ENCODE measurements at places on chromosomes 12 and 14. TPM values are rescaled to one million over a fixed set of nuclear protein-coding genes. Genes with fewer than 3 reads are reported as not detected.

DNA sequence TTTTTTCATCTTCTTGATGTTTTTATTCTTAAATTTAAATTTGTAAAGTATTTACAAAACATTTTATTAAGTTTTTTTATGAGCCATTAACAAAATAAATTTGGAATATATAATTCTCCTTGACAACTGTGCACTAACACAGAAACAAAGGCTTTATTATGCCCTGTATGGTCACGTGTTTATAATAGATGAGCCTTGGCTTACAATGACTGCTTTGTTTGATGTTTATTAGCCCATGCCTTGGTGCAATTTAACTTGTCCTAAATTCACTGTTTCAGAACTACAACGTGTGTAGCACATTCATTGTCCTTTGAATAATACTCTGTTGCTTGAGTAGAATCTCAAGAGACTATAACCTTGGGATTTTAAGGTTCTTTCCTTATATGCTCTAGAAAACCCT, 59.8 kb downstream of the CNTN1 start:
- DNase-seq: no peak
- H3K36me3 ChIP-seq: no peaks in the 10 kb centered on the region
- H3K27me3 ChIP-seq: no peaks in the 10 kb centered on the region
- peaks cover 10% of the 10 kb centered on the region for H3K4me1 ChIP-seq

GRCh38 chr14:75518625-75519024, 3.6 kb upstream of the BATF start:
- no peaks in the 10 kb centered on the region for H3K27me3 ChIP-seq
- H3K36me3 ChIP-seq: no peaks in the 10 kb centered on the region
- H3K27ac ChIP-seq: no peak overlapping the region

Gene LRIG3
- 67.5 TPM for total RNA-seq

DNA sequence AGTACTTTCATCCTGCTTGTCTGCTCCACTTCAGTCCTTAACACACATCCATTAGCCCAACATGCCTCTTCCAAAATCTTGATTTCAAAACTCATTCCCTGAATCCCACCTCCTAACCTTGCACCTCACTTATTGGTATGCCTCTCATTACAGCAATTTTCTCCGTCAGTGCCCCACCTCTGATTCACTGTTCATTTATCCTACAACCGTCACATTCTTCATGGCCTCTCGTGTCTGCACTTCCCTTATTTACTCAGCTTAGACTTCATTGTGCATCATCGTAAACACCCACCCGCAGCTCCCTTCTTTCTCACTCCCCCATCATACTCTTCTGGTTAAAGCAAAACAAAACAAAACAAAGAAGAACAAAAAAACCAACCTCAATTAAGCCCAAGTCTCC, 160.6 kb upstream of the HMGA2 start:
- no peak overlapping the region for H3K4me3 ChIP-seq
- H3K36me3 ChIP-seq: no peaks in the 10 kb centered on the region
- DNase-seq: no peak
- no peaks in the 10 kb centered on the region for H3K27me3 ChIP-seq
- peaks cover 20% of the 10 kb centered on the region for H3K4me1 ChIP-seq

- no peaks in the 10 kb centered on the region for H3K27me3 ChIP-seq
- no peaks in the 10 kb centered on the region for H3K36me3 ChIP-seq
- no peak overlapping the region for H3K4me3 ChIP-seq
- peaks cover 12% of the 10 kb centered on the region for H3K4me1 ChIP-seq
- no peak overlapping the region for H3K27ac ChIP-seq
Measured at GRCh38 chr14:24943024-24943423, 106.9 kb downstream of the STXBP6 start.

DNA sequence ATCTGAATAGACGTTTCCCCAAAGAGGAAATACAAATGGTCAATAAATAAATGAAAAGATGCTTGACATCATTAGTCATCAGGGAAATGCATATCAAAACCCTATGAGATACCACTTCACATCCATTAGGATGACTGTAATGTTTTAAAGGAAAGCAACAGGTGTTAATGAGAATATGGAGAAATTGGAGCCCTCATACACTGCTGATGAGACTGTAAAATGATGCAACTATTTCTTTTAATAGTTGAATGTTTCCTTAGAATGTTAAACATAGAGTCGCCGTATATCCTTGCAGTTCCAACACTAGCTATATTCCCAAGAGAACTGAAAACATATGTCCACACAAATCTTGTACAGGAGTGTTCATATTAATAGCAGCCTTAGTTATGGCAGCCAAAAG, 133.2 kb downstream of the SLC38A4 start:
- no peak overlapping the region for H3K4me3 ChIP-seq
- no peaks in the 10 kb centered on the region for H3K36me3 ChIP-seq
- H3K27ac ChIP-seq: no peak overlapping the region
- H3K4me1 ChIP-seq: no peaks in the 10 kb centered on the region

DNA sequence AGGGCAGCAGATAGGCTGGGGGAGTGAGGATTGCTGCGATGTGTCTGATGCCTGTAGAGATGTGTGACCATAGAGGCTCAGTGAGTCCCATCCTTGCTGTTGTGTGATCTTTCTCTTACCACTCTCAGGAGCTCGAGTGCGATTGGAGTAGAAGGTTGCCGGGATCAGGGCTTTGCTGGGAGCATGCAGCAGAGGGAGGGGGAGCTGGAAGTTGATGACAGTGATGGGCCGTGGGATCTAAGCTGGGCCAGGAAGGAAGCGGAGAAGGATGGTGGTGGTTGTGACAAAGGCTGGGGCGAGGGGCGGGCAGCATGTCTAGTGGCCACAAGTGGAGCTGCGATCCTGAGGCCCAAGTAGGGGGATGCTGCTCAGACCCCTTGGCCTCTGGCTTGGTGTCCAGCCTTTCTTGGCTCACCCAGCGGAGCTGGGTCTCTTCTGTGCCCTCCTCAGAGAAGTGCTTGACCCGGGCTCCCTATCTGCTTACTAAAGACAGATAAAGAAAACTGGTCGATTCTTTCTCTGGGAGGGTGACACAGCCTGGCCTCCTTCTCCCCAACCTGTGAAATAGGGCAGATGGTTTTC, 66.2 kb downstream of the PRMT8 start:
- H3K4me1 ChIP-seq: peaks cover 9% of the 10 kb centered on the region
- H3K27me3 ChIP-seq: no peaks in the 10 kb centered on the region
- DNase-seq: peak; percentile 9
- no peak overlapping the region for H3K4me3 ChIP-seq

- no peaks in the 10 kb centered on the region for H3K36me3 ChIP-seq
- H3K27me3 ChIP-seq: no peaks in the 10 kb centered on the region
- DNase-seq: no peak
Measured at GRCh38 chr12:20445687-20446086, 77.3 kb downstream of the PDE3A start.

Gene FRMD6
- total RNA-seq: 20.6 TPM

DNA sequence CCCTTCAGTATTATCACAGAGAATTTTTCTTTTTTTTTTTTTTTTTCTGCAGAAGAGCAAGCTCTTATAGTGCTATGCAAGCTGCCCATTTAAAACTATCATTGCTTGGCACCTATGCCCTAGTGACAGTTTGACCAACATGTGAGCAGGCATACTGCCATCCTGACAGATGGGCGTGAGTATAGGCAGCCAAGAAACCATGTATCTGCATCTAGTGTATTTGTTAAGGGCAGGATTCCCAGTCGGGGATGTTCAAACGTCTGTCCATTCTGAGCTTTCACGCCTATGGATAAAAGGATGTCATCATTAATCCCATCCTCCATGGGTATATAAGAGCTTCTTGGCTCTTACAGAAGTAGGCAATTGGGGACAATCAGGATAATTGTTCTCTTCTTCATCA, 8.8 kb downstream of the VRK1 start:
- H3K27ac ChIP-seq: no peak overlapping the region
- DNase-seq: no peak
- no peaks in the 10 kb centered on the region for H3K27me3 ChIP-seq

GRCh38 chr14:89267656-89268055, 149.4 kb downstream of the FOXN3 start:
- no peaks in the 10 kb centered on the region for H3K27me3 ChIP-seq
- no peak overlapping the region for H3K27ac ChIP-seq
- no peak for DNase-seq
- H3K36me3 ChIP-seq: no peaks in the 10 kb centered on the region
